Globus pallidus (tissue), 1 donor: ENCODE measurements at places on chromosomes 3 and 15.

- DNase-seq, result no peak
Observed at GRCh38 chr15:38795471-38796245, 231.0 kb upstream of the RASGRP1 start.

DNA sequence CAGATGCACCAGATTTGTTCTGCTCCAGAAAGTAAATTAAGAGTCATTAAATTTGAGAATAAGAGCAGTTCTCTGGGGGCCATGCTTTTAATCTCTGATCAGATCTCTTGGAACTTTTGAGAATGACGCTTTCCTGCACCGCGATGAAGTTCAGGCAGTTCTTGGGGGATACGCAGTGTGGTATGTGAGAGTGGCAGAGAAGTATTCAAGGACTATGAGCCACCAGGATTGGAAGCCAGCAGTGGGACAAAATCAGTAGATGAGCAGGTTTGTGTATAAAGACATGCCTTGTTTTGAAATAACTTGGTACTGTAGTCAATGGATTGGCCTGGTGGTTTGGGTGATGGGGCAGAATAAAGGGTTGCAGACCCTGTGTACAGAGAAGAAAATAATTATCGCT is 483.6 kb downstream of the ERC2 start:
- no peak for DNase-seq

- DNase-seq, result no peak
Observed at GRCh38 chr15:99578809-99579208, 13.0 kb downstream of the MEF2A start.

DNA sequence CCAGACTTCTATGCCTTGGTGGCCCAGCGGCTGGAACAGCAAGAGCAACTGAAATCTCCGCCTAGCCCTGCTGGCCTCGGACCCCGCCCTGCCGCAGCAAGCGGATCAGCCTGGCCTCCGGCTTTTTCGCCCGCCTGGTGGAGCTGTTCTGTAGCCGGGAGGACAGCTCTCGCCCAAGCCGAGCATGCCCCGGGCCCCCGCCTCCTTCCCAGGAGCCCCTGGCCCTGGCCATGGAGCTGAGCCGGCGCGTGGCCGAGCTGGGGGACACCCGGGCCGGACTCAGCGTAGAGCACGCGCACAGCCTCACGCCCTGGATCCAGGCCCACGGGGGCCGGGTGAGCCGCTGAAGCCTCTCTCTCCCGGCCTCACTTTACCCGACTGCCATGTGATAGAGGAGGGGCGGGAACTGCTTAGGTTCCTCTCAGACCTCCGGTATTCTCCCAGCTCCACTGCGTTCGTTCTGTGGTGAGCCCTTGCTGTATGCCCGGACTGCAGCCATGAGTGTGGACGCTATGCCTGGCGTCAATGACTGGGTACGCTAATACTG is 24.1 kb upstream of the MRPL3 start:
- no peak for DNase-seq

DNA sequence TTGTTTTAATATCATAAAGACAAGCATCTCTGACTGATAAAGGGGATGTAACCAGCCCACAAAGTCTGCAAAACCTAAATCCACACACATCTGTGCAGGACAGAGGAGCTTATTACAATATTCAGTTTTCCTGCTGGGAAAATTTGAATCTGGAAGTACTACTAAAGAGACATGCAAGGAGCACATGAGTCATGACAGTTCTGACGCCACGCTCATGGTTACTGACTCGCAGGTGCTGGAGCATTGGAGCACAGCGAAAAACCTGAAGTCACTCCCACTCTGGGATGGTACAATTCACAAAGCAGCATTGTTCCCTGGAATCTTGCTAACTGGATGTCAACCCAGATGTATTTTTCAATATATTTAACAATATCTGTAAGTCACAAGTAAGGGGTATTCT is 7.6 kb upstream of the ISL2 start:
- no peak for DNase-seq

DNA sequence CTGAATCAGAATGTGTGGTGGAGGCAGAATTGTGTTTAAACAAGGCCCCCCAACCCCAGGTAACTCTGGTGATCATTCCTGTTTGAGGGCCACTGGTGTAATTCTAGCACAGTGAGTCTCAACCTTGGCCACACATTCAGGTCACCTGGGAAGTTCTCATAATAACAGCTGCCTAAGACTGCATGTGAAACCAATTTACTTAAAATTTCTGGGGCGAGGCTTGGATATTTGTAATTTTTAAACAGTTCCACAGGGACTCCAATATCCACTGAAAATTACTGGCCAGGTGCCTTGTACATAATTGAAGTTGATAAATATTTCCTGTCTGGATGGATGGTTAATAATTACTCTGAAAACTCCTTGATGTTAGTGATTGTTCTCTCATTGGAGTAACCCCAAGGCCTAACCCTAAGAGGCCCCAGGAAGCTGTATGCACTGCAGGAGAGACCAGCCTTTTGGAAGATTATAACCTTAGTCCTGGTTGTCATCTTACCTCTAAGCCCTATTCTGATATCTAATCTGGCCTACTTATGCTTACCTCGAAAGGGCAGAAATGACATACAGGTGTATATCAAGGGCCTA is 25.7 kb upstream of the EPHB1 start:
- DNase-seq, result no peak

- no peak for DNase-seq
Observed at GRCh38 chr3:142577696-142578328, 721 bp downstream of the ATR start.

DNA sequence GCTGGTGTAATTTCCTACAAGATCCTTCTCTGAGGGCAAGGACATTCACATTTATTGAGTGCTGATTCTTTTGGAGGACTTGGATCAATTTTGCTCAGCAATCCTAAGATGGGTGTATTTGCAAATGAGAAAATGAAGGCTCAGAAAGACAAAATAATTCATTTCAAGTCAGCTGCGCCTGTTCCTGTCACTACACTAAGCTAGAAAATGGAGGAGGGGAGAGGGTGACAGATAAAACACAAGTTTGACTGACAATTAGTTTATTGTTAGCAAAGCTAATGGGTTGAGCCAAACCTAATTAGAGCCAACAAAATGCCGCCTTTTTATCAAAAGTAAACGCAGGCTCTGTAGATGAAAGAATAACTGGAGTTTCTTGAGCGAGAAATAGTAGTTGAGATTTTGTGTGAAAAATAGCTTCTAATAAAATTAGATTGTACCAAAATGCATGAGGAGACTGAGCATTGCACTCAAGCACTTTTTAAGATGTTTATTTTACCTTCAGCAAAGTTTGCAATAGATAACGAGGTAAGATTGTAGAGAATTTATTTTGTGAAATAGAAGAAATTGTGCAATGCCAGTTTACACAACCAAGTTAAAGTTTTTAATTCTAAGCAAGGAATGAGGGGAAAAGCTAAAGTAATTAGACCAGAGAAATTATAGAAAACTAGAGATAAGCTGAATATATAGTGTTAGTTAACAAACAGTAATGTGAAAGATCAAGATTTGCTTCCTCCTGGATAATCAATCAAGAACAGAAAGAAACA is 39.6 kb upstream of the SECISBP2L start:
- DNase-seq, result peak; percentile 87

GRCh38 chr3:11077466-11077865 is 76.8 kb upstream of the HRH1 start:
- no peak for DNase-seq

DNA sequence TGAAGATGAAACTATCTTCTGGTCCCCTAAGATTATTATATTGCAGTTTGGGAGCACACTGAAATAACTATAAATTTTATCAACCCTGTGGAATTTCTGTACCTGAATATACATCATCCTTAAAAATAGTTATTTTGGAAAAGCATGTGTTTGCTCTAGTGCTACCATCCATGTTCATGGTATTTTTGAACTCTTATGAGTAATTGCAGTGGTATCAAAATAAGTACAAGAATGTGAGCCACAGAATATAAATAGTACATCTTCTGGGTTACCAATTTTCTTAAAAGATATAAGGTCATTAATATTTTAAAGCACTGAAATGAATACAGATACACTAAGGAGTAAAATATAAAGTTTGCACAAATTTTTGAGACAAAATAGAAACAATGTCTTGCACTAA is 206.5 kb downstream of the CBLB start:
- no peak for DNase-seq

DNA sequence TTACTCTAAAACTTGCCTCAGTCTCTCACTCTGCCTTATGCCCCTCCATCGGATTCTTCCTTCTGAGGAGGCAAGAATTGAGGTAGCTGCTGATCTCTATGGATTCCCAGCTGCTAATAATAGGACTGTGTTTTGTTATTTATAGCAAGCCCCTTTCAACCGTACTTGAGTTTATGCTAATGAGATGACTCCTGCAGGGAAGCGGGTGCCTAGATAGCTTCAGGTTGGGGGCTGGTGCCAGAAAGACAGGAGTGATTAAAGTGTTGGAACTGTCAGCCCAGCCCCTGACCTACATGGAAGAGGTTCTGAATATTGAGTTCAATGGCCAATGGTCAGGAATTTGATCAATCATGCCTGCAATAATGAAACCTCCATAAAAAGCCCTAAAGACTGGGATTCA is 21.8 kb upstream of the LIMD1 start:
- DNase-seq, result no peak

GRCh38 chr3:140376136-140376889 is 301.6 kb upstream of the TRIM42 start:
- no peak for DNase-seq

GRCh38 chr3:111547631-111548030 is 5.6 kb downstream of the CD96 start:
- DNase-seq, result no peak

GRCh38 chr15:69150336-69150735 is 10.1 kb upstream of the GLCE start:
- DNase-seq, result no peak

- no peak for DNase-seq
Observed at GRCh38 chr15:71939981-71940588, 129.7 kb downstream of the NR2E3 start.

DNA sequence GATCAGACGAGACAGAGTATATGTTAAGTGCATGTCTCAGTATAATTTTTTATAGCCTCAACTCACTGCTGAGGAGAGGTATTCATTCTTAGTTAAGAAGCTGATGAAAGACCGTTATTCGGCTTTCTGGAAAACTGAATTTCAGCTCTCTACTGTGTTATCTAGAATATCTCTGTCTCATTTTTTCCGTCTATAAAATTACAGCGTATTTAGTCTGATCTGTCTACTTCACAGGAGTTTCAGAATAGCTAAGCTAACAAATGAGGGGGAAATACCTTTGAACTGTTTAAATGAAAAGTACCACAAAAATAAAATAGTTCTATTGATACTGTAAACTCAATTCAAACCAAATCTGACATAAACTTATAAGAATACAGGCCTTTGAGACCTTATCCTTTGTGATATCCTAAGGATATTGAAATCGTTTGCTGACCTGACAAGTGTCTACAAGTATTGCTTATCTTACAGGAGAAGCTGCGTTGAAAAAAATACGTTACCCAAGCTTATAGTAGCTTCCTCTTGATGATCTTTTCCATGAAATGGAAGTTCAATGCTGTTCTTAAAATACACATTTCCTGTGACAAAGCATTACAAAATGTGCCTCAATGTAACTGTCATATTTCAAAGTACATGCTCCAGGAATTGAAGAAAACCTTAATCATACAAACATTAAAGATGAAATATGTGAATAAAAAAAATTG is 104.6 kb downstream of the IL1RAP start:
- no peak for DNase-seq

DNA sequence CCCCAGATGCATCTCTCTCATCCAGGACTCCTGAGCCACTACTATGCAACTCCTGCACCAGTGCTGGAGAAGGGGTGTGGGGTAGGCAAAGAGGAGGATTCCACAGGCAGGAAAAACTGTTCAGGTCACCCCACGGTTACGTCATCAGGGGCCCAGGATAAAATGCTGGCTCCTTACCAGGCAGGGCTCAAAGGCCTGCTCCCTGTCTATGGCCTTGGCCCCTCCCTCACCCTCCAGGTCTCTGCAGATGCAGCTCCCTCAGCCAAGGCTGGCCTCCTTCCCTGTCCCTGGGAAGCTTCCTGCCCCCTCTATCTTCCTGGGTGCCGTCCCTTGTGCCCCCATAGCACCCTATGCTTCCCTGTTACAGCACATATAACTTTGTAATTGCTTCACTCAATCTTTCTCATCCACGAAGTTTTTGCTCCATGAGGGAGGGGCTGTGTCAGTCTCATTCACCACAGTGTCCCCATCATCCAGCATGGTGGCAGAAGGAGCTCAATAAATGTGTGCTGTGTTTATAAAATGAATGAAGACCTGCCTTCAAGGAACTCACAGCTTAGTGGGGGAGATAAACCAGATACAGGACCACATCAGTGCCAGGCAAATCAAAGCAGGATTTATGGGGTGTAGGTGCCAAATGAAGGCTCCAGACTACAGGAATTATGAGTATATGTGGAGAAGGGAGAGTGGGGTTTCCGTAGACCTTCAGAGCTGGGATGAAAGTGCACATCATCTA is 18.6 kb downstream of the KBTBD13 start:
- DNase-seq, result no peak

GRCh38 chr15:73046073-73046472 is 6.2 kb upstream of the NEO1 start:
- no peak for DNase-seq

DNA sequence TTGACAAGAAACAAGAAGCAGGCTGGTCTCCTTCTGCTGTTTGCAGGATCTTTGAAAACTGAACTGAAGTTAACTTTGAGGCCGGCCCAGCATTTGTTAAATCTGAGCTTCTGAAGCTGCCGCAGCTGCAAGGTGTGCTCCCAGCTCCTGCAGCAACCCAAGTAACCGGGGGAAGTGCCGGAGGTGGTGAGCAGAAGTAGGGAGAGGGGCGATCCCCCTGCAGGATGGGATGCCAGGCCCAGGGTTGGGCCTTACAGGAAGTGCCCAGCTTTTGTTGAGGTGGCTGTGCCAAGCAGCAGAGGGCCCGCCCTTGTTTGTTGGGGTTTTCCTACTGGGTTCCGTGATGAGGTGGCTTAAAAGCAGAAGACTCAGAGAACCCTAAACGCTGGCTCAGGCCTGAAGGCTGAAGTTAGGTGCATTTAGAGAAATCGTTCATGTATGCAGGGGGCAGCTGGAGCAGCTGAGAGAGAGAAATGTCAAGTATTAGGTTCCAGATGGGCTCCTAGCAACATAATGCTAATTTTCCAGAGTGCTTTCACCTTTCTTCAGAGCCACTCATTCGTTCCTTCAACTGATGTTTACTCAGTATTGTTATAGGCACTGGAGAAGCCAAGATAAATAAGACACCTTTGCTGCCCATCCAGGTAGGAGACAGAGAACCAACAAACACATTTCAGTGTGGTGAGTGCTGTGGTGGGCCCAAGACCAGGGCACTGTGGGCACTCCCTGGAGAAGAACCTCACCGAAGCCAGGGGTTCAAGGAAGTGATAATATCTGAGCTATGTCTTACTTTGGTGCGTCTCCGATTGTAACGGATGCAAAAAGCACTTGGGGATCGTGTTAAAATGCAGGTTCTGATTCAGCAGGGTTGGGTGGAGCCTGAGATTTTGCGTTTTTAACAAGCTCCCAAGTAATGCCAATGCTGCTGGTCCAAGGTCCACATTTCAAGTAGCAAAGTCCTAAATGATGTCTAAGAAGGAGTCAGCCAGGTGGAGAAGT is 42.2 kb upstream of the PLCL2 start:
- peak; percentile 25 for DNase-seq

DNA sequence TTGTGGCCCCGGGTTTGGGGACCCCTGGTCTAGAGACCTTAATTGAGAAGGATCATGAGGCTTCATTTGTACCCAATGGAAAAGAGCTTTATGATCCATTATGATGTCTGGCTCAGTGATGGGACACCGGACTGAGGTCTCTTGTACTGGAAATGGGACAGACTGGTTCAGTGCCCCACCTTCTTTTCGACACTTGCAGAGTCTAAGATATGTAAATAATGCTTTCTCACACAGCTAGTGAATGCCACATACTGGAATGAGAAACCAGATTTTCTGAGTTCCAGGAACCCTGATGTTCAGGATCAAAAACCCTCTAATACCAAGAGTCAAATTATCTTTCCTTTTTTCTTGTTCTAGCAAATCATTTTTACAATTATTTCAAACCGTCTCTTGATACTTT is 116.3 kb upstream of the ARPP21 start:
- no peak for DNase-seq
